ENCODE measurements at places on chromosomes 11 and 22. TPM values are rescaled to one million over a fixed set of nuclear protein-coding genes. Genes with fewer than 3 reads are reported as not detected.

CTSW gene
- total RNA-seq = not detected

MB gene
- total RNA-seq = not detected

DNA sequence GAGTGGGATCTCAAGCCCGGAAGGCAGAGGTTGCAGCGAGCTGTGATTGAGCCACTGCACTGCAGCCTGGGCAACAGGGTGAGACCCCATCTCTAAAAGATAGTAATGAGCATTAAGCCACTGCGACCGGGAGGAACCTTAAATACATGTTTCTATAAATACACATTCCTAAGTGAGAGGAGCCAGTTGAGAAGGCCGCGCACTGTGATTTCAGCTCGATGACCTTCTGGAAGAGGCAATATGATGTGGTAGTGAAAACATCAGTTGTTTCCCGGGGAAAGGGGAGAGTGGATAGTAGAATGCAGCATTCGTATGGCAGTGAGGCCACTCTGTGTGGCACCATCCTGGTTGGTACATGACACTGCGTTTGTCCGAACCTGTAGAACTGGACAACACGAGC is 18.0 kb downstream of the PTDSS2 start:
- no peak for DNase-seq

CD248 gene
- 68.7 TPM for total RNA-seq

TEAD1 gene
- total RNA-seq = 152 TPM

DNA sequence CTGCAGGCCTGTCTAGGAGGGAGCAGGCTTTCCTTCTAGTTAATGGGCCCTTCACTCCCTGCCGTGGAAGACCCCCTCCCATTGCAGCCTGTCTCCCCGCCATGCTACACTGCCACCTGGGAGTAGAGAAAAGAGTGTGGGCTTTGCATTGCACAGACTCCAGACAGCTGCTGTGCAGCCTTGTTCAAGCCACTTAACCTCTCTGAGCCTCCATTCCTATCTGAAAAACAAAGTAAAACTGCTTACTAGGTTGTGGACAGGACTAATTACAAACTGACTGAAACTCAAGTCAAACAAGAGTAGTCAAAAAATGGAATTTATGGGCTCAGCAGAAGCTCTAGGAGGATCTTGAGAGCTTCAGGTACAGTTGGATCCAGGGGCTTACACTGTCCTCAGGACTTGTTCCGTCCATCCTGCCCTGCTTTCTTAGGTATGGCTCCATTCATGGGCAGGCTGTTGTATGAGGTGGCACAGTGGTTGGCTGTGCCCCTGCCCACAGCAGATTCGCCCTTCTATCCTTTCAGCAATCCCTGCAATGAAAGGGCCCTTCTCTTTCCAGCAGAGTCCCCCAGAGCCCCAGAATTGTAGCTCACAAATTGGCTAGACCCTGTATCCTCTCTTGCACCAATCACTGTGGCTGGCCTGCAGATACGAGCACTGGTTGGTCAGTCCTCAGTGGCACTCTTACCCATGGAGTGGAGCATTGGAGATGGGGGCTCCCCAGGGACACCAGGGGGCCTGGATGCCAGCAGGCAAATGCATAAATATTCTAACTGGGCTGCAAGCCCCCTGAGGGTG is 19.6 kb downstream of the PRDM11 start:
- DNase-seq = no peak

GRCh38 chr22:23184764-23185113 is 4.4 kb downstream of the BCR start:
- DNase-seq = no peak
